T-cell (primary cell): ENCODE measurements at places on chromosomes 3 and 15. TPM values are rescaled to one million over a fixed set of nuclear protein-coding genes. Genes with fewer than 3 reads are reported as not detected.

The GOLGA8H gene
- total RNA-seq: not detected

The ZNF385D gene
- 0.35 TPM for total RNA-seq

The C2CD4A gene
- total RNA-seq: not detected

The APH1B gene
- total RNA-seq: 27.4 TPM

The ATP2B2 gene
- total RNA-seq: not detected

The GASK1A gene
- not detected for total RNA-seq

The BDH1 gene
- 68.9 TPM for total RNA-seq

The PCLAF gene
- 1.6 TPM for total RNA-seq

The PAQR5 gene
- 0.06 TPM for total RNA-seq

- H3K36me3 ChIP-seq: no peaks in the 10 kb centered on the region
- H3K27me3 ChIP-seq: no peaks in the 10 kb centered on the region
- H3K27ac ChIP-seq: no peak overlapping the region
Observed at GRCh38 chr3:31167666-31168065, 273.2 kb upstream of the GADL1 start.

DNA sequence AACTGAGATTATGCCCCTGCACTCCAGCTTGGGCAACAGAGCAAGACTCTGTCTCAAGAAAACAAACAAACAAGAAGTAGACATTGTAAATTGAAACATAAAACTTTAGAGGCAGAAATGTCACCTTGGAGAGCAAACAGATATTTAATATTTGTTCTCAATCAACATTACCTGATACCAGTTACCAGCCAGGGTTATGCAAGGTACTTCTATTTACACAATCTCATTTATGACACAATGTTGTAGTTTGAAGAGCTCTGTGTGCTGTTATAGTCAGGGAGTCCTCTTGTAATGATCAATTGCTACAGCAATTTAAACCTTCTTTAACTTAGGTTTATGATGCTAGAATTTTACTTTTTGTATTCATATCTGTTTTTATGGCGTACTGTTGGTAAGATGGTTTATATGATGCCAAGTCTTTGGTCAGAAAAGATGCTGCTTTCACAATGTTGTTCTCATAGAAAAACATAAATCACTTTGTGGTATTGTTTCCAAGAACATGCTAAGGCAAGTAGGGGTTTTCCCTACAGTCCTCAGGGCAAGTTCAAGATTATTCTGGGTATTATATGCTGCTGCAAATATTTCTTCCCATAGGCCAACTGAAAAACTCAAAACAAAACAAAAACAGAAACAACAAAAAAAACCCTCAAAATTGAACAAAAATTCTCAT is 173.5 kb downstream of the TNIK start:
- no peak overlapping the region for H3K4me3 ChIP-seq
- no peaks in the 10 kb centered on the region for H3K27me3 ChIP-seq
- no peak overlapping the region for H3K27ac ChIP-seq
- DNase-seq: no peak
- no peaks in the 10 kb centered on the region for H3K36me3 ChIP-seq
- peaks cover 7% of the 10 kb centered on the region for H3K4me1 ChIP-seq

DNA sequence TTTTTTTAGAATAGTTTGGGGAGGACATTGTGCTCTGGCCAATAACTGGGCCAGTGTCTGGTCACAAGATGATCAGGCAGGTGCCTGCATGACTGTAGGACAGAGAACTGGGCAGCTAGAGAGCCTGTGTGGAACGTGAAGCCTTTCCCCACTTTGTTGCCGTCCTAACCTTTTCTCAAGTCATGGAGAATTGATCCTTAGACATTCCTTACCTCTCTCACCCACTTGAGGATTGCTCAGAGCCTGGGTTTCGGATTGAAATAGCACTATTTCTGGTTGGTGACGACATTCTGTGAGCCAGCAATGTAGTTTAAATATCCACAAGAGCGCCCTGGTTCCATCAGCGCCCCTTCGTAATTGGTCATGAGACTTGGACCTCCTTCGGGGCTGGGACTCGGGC is 138.4 kb downstream of the IGF1R start:
- DNase-seq: no peak
- no peak overlapping the region for H3K27ac ChIP-seq
- no peak overlapping the region for H3K4me3 ChIP-seq
- no peaks in the 10 kb centered on the region for H3K27me3 ChIP-seq
- H3K36me3 ChIP-seq: no peaks in the 10 kb centered on the region
- H3K4me1 ChIP-seq: peaks cover 5% of the 10 kb centered on the region

DNA sequence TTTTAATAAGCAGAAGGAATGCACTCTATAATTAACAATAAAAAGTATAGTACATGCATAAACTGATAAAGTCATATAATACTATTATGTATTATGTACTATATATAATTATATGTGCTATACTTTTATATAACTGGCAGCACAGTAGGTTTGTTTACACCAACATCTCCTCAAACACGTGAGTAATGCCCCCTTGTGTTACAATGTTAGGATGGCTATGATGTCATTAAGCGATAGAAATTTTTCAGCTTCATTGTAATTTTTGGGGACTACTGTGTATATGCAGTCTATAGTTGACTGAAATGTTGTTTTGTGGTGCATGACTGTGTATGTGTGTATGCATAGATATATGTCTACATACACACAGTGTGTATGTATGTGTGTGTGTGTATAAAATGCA is 100.6 kb downstream of the SLMAP start:
- no peak for DNase-seq
- H3K4me3 ChIP-seq: no peak overlapping the region
- no peak overlapping the region for H3K27ac ChIP-seq
- no peaks in the 10 kb centered on the region for H3K27me3 ChIP-seq

DNA sequence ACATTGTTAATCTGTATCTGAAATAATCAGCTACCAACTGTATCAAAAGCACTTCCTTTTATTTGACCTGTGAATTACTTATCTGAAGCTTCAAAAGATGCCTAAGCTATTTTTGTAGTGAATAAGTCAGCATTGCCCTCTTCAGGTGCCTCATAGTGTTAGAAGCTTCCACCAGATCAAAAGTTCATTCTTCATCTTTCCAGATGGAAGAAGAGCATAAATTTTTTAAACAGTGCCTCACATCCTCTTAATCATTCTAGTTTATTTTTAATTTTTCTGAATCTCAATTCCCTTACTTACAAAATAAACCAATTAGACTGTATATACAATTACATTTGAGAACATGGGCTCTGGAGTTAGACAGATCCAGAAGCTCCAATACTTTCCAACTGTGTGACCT is 65.0 kb downstream of the MYO5A start:
- no peaks in the 10 kb centered on the region for H3K27me3 ChIP-seq
- H3K36me3 ChIP-seq: no peaks in the 10 kb centered on the region
- peak overlapping the region; percentile 76 for H3K27ac ChIP-seq
- no peak for DNase-seq
- H3K4me3 ChIP-seq: no peak overlapping the region
- H3K4me1 ChIP-seq: peaks cover 27% of the 10 kb centered on the region

- H3K4me1 ChIP-seq: no peaks in the 10 kb centered on the region
- H3K4me3 ChIP-seq: no peak overlapping the region
- no peak overlapping the region for H3K27ac ChIP-seq
- no peaks in the 10 kb centered on the region for H3K27me3 ChIP-seq
- DNase-seq: no peak
Observed at GRCh38 chr3:34882764-34883163, 756.6 kb upstream of the ARPP21 start.

DNA sequence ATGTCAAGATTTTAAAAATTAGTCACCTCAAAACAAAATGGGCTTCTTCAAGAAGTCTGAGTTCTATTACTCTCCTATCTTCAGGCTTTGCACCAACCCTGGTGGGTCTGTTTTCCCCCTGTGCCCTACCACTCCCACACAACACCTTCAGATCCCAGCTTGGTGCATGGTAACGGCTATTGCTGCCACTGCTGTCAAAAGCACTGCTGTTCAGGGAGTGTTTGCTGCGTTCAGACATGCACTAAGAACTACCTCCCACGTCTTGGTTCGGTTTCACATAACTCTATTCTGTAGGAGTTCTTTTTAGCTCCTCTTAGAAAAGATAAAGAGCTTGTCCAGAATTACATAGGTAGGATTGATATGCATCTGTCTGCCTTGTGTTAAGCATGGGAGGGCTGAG is 799.2 kb downstream of the NR2F2 start:
- no peak overlapping the region for H3K27ac ChIP-seq
- no peaks in the 10 kb centered on the region for H3K36me3 ChIP-seq
- no peaks in the 10 kb centered on the region for H3K27me3 ChIP-seq
- no peak for DNase-seq
- H3K4me3 ChIP-seq: no peak overlapping the region
- no peaks in the 10 kb centered on the region for H3K4me1 ChIP-seq

DNA sequence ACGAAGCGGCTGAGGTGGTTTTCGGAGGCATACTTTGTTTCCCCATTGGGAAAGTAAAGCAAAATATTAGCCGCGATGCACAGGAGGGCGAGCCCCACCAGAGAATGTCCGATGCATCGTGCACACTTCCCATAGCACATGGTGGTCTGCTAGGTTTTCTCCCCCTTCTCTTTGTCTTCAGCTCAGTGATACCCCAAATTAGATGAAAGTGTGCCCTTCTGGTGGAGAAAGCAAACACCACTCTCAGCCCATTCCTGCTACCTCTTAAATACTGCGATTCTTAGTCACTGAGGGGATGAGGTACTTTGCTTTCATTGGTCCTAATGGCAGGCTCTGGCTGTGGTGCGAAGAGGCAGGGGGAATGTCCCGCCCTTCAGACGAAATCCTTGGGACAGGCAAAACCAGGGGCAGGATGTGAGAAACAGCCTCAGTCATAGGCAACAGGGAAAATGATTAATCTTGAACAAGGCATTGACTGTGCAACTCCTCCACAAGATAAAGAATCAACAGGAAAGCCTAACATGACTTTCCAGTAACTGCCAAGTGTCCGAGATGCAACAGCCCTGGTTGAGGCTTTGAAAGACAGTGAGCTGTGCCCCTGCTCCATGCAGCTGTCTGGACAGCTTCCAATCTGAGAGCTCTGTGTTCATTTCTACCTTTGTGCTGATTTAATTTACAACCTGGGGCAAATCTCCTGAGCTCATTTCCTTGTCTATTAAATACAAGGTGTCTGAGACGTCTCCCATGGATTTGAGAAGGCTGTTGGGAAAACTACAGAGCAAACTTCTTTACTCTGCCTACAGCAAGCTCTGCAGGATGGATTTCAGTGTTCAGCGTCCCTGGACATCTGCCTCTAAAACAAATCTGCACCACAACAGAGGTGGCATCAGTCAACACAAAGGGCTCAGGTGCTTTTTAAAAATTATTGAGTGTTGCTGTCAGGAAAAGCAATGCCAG is at the start of gene TM4SF1:
Gene TM4SF1 (minus strand): TSS at position 242 of the 957 bp plus-strand sequence. CDS start 102 bp downstream, at position 140.
- H3K27me3 ChIP-seq: no peaks in the 10 kb centered on the region
- DNase-seq: no peak
- H3K4me3 ChIP-seq: no peak within 1 kb of the TSS

- H3K27me3 ChIP-seq: no peaks in the 10 kb centered on the region
- H3K36me3 ChIP-seq: no peaks in the 10 kb centered on the region
- no peak for DNase-seq
- peaks cover 77% of the 10 kb centered on the region for H3K4me1 ChIP-seq
- peak overlapping the region; percentile 40 for H3K4me3 ChIP-seq
- H3K27ac ChIP-seq: peak overlapping the region; percentile 99
Observed at GRCh38 chr15:44726136-44726535, 10.2 kb upstream of the TRIM69 start.

DNA sequence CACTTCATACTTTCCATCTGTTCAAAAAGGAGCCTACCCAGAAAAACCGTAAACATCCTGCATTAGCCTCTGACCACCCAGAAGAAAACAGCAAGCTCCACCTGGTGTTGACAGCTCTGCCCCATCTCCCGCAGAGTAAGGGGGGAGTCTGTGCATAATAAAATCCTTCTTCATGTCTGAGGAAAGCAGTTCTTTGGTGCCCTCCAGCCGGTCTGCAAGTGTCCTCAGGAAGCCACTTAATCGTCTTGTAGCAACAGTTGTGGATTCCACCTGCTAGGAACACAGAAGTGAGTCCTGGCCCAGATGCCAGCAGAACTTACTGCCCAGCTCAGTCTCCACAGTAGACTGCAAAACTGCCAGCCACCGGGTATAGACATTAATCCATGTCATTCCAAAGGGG is 22.5 kb downstream of the RIOX2 start:
- H3K36me3 ChIP-seq: peaks cover 84% of the 10 kb centered on the region
- no peaks in the 10 kb centered on the region for H3K4me1 ChIP-seq
- no peaks in the 10 kb centered on the region for H3K27me3 ChIP-seq

DNA sequence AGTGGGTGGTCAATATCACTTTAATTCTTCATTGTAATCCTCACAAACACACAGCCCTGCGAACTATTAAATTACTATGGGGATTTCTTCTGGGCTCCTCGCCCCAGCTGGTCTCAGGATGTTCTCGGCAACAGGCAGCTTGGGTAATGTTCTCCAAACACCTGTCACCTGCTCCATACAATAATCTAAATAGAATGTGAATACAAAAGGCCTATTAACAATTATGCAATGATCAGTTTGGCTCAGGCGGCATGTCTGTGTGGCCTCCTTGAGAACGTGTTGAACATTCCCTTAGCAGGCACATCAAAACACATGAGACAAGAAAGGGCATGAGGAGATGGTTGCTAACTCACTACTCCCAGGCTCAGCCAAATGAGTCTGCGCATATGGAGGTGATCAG is 158.6 kb upstream of the KBTBD8 start:
- H3K27ac ChIP-seq: no peak overlapping the region
- DNase-seq: no peak
- H3K27me3 ChIP-seq: peaks cover 8% of the 10 kb centered on the region
- H3K4me1 ChIP-seq: no peaks in the 10 kb centered on the region

DNA sequence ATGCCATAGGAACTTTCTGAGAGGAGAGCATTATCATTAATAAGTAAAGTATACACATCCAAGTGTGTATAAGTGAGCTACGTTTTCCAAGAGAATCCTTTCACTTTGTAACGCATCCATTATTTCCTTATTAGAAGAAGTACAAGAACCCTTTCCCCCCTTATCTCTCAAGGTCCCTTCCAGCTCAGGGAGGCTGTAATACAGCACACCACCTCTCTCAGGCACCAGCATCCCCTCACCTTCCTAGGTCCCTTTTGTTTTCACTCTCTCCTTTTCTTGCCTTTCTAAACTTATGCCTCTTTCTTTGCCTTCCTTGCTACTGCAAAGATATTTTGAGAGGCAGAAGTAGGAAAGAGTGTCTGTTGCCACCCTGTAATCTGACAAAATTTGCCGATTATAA is 446.0 kb downstream of the GRM7 start:
- no peaks in the 10 kb centered on the region for H3K36me3 ChIP-seq
- H3K4me1 ChIP-seq: no peaks in the 10 kb centered on the region
- H3K4me3 ChIP-seq: no peak overlapping the region
- no peak for DNase-seq

- DNase-seq: no peak
- no peak overlapping the region for H3K4me3 ChIP-seq
- no peaks in the 10 kb centered on the region for H3K36me3 ChIP-seq
- no peak overlapping the region for H3K27ac ChIP-seq
Observed at GRCh38 chr3:169218314-169218983, 445.1 kb downstream of the MECOM start.

DNA sequence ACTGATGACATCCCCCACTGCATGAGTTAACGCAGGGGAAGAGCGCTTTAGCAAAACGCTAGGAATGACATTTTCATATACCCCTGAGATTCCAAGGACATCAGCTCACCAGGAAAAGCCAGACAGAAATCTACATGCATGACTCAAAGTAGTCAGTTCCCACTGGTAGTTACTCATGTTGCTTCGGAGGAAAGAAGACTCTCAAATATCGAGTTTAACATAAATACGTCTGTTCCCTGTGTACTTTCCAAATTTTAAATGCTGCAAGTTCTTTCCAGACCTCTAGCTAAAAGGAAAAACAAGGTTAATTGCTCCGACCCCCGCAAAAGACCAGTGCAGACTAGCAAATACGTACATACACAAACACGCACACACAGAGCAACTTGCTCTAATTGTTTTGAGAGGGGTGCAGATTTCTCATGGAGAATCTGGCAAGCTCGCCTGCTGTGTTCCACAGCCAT is 115.4 kb upstream of the PRICKLE2 start:
- H3K27ac ChIP-seq: no peak overlapping the region
- no peaks in the 10 kb centered on the region for H3K27me3 ChIP-seq
- no peaks in the 10 kb centered on the region for H3K4me1 ChIP-seq
- H3K4me3 ChIP-seq: no peak overlapping the region
